Substantia nigra (tissue), 51 donors: ENCODE measurements at places on chromosomes 11 and 22.

DNA sequence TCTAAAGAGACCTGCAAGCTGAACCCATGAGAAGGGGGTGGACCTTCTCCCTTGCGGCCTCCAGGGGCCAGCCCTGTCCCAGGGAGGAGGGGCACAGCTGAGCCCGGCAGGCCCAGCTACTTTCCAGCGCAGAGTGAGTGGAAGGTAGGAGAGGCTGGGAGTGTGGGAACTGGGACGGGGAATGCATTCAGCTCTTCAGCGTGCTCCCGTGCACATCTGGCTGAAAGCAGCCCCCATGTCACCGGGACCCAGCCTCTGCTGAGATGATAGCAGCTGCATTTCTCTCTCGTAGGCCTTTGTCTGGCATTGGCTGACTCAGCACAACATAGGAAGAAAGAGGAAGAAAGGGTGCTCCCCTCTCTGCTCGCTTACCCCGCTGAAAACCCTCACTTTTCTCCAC is 951.5 kb downstream of the TBC1D22A start:
- DNase-seq, result no peak

- no peak for DNase-seq
Measured at GRCh38 chr11:117199053-117199915, at the start of gene TAGLN. TSS of gene TAGLN (plus strand) at chr11:117199370. CDS start at chr11:117203014, 3,644 bp downstream.

- DNase-seq, result no peak
Measured at GRCh38 chr11:8777907-8778767, 95.5 kb downstream of the RPL27A start.

- DNase-seq, result no peak
Measured at GRCh38 chr22:21446128-21446826, 20.9 kb upstream of the TMEM191C start.

DNA sequence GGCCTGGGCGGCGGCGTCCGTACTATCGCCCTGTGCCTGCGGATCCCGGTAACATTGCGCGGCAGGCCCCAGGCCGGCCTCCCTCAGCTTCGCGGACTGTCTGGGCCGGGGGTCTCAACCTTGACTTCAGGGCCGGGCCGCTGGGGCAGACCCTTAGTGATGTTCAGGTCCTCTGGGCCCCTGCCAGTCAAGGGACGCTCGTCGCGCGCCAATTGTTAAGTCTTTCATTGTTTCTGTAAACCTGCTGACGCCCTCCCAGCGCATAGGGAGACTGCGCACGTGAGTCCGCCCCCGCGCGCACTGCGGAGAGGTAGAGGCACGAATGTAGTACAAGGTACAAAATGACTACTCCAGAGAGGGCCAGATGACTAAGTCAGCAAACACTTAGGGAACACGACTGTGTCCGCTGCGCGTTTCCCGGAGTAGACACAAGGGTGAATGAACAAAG is 451 bp upstream of the HDHD5 start:
- peak; percentile 72 for DNase-seq

GRCh38 chr22:49730656-49731055 is 97.0 kb downstream of the BRD1 start:
- no peak for DNase-seq

DNA sequence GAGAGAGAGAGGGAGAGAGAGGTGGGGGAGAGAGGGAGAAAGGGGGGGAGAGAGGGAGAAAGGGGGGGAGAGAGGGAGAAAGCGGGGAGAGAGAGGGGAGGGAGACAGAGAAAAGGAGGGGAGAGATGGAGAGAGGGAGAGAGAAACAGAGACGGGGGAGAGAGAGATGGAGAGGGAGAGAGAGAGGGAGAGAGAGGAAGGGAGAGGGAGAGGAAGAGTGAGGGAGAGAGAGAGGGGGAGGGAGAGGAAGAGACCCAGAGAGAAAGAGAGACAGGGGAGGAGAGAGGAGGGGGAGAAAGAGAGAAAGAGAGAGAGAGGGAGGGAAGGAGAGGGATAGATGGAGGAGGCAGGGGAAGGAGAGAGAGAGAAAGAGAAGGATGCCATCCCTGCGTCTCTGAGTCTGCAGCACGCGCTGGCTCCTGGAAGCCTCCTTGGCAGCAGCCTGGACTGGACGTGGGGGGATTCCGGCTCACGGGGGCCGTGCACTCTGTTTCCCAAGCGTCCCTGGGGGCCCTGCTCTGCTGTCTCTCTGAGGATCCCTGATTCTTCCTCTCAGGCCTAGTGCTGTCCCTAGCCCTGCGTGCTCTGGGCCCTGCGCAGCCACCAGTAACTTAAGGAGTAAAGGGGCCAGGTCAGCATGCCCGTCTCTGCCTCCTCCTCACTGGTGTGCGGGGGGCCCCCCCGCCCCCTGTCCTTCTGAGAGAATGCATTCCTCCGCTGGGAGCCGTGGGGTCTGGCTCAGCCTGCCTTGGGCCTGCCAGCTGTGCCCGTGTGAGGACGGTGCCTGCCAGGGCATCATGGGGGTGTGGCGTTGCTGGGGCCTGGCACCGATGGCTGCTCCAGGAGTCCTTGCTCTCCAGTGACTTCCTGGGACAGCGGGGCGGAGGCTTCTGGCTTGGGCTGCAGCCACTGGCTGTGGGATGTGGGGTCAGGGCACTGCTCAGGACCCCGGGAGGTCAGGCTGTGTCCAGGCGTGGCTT is 429.5 kb downstream of the TBC1D22A start:
- DNase-seq, result no peak

DNA sequence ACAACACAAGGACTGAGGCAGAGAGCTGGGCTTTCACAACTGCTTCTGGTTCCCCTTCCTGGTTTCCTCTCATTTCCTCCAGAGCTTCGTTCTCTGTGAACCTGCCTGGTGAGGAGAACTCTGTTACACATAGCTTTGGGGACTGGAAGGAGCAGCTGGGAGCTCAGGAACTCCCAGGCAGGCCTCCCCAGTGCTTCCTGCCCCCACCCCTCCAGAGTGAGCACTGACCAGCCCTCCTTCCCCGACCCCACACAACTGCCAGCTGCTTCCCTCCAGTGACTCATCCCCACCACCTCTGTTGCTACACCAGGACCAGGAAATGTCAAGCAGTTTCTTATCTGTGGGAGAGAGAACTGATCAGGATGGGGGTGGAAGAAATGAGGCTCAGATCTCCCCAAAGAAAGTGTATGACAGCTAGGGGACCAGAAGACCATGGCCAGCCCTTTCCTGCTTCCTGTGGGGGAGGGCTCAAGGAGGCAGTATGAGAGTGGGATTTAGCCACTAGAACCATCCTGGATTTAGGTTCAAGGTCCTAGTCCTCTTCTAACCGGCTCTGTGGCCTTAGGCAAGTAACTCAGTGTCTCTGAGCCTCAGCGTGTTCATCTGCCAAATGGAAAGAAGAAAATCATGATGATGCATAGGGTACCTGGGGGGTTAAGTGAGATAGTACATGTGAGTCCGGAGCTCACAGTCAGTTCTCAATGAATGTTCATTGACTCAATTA is 4.5 kb upstream of the TP53I11 start:
- no peak for DNase-seq

DNA sequence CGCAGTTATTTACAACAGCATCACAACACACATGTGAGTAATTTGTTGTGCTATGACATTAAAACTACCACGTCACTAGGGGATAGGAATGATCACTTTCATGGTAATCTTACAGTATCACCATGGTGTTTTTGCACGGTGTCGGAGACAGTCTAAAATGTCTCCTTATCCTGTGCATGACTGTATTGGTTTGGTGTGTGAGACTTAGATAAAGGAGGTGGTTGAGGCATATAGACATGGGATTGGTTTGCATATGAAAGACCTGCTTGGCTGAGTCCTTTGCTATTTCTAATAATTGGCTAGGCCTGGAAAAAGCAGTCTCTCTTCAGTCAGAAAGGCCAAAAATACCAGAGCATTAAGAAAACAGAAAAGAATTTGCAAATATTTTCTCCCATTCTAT is 30.2 kb downstream of the MSANTD4 start:
- DNase-seq, result no peak

GRCh38 chr11:67654225-67654624 is 3.7 kb upstream of the ACY3 start:
- DNase-seq, result no peak

DNA sequence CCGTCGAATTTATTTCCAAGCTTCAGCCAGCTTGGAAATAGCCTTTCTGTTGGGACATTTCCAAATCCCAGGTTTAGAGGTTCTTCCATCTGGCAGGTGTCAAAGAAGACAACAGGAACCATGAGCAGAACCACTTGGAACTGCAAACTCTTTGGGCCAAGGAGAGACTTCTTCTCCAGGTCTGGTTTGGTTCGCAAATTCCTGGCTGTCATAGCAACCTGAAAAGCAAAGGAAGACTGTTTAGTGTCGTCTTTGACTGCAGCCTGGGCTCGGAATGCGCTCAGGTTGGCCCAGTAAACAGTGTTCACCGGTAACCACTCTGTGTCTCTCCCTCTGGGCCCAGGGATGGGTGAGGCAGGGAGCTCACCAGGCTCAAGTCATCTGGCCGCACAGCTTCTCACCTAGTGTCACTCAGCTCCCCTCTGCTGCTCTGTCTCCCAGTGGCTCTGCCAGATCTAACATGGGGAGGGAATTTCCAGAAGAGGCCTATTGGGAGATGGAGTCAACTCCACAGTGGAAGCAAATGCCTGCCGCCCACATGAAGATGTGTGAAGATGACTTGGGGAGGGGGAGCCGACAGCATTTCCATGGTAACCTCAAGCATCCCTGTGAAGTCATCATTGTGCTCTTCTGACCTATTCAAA is 11.9 kb upstream of the CLMP start:
- DNase-seq, result no peak

DNA sequence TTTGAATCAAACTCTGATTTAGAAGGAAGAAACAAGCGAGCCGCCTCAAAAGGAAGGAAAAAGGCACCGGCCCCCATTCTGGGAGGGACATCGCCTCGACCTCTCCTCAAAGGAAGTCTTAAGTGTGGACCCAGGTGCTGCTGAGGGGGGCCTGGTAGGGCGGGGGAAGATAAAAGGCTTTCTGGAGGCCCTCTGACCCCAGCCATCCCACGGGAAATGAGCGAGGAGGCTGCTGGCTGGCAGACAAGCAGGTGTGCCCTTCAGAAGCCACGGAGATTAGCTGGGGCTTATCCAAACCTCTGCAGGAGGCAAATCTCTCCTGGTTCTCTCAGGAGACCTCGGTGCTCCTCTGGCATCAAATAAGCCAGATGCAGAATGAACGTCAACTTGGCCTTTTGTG is 171.4 kb upstream of the BLID start:
- DNase-seq, result no peak

DNA sequence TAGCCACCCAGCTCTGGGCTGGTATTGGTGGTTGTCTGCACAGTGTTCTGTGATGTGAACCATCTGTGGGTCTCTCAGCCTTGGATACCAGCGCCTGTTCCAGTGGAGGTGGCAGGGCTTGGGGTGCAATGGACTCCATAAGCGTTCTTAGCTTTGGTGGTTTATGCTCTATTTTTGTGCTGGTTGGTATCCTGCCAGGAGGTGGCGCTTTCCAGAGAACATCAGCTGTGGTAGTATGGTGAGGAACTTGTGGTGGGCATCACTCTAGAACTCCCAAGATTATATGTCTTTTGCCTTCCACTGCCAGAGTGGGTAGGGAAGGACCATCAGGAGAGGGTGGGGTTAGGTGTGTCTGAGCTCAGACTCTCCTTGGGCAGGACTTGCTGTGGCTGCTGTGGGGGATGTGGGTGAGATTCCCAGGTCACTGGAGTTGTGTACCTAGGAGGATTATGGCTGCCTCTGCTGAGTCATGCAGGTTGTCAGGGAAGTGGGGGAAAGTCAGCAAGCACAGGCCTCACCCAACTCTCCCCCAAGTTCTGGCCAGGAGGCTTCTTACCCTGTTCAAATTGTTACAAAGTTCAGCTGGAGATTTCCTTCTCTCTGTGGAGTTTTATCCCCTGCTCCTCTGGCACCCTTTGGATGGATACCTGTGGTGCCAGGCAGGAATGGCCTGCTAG is 47.2 kb downstream of the MRGPRX2 start:
- DNase-seq, result no peak

DNA sequence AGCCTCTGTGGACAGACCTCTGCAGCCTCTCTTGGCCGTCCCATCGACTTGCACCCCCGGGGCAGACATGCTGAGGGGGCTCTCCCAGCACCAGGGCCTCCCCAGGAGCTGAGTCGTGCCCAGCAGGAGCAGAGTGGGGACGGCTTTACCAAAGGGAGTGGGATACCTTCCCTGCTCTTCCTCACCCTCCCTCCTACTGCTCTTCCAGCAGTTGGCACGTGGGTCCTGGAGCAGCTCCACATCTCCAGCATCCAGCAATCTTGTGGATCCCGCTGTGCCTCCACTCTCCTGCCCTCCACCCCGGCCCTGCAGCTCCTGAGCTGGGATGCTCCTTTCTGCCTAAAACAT is 854.0 kb downstream of the BRD1 start:
- DNase-seq, result no peak

- DNase-seq, result no peak
Measured at GRCh38 chr11:64498136-64498535, 92.9 kb upstream of the SLC22A12 start.

GRCh38 chr11:122690801-122691548 is 35.5 kb downstream of the UBASH3B start:
- DNase-seq, result no peak

GRCh38 chr11:113193946-113194345 is 120.4 kb upstream of the TTC12 start:
- no peak for DNase-seq

DNA sequence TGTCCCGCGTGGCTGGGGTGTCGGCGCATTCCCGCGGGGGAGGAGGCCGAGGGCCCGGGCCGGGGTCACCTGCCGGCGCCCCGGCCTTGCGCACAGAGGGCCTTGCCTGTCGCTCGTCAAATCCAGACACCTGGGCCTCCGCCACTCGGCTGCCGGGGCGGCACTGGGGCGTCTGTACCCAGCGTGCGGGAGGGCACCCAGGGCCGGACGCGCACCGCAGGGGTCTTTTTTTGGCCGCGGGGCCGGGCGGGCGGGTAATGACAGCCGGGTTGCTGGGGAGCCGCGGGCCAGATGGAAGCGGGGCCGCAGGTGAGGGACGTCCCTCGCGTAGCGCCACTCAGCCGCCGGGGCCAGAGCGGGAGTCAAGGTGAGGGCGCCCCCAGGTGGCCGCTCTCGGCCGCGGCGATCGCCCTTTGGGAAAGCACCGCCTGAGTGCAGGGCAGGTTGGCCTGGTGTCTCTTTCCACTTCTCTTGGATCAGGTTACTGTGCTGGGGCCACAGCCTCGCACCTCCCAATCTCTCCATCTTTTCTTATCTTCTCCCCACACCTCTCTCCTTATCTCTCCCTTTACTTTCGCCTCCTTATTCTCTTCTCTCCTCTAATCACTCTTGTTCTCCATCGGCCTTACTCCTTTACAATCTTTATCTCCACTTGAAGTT is 3.5 kb downstream of the PHLDB1 start:
- DNase-seq, result peak; percentile 89

- no peak for DNase-seq
Measured at GRCh38 chr22:37259540-37260029, 15.5 kb upstream of the RAC2 start.

- DNase-seq, result peak; percentile 38
Measured at GRCh38 chr11:122439866-122440810, 215.4 kb upstream of the UBASH3B start.

GRCh38 chr11:125210066-125210465 is 45.5 kb downstream of the PKNOX2 start:
- DNase-seq, result no peak
